ENCODE measurements at places on chromosomes 6 and 20. TPM values are rescaled to one million over a fixed set of nuclear protein-coding genes. Genes with fewer than 3 reads are reported as not detected.
A peak's percentile ranks its signal among the peaks of the same experiment; 100 is the strongest.

Gene RAMACL
- total RNA-seq: 0.52 TPM

Gene LRRC73
- 0.17 TPM for total RNA-seq

DNA sequence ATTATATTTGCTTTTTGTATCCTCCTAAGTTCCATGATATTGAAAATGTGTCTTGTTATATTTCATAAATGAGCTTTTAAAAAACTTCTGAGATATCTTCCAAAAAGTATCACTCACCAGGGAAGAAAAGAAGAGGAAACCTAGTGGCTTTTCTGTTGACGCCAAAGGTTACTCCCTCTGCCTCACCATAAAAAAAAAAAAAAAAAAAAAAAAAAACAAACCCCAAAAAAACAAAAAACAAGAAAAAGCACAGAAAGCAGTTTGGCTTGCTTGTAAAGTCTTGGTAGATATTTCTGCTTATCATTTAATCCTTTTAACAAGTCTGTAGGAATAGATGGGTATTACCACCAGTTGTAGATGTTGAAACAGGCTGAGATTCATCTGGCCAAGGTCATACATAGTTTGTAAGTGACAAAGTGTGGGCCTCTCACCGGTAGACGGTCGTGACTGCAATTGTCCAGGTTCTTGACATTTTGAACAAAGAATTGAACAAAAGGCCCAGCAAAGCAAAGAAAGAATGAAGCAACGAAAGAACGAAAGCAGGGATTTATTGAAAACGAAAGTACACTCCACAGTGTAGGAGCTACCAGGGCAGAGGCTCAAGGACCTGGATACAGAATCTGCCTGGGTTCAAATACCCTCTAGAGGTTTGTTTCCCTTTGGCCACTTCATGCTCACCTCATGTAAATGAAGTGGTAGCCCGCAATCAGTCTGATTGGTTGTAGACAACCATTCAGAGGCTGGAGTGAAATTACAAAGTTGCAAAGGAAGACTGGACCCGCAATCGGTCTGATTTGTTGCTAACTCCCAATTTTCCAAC is 11.6 kb upstream of the ELOVL5 start:
- DNase-seq: no peak

Gene MEP1A
- total RNA-seq: not detected

GRCh38 chr6:14784596-14785492 is 461.0 kb upstream of the JARID2 start:
- peak; percentile 35 for DNase-seq

DNA sequence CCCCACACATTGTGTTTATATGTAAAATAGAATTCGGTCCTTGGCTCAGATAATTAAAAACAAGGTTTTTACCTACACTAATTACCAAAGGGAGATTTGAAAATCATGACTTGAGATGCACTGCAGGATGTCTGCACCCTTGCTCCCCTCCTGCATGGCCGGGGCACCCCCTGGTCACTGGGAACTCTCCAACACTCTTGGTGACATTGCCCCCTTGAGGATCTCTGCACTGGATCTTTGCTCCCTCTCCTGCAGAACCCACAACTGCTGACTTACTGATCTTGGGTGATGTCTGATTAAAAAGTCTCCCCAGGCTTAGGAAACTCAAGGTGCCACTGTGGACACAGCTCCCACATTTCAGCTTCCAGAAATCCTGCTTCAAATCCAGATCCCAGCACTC is 17.1 kb upstream of the CSNK2A1 start:
- DNase-seq: no peak
